ENCODE measurements at places on chromosomes 1 and 21. TPM values are rescaled to one million over a fixed set of nuclear protein-coding genes. Genes with fewer than 3 reads are reported as not detected.

Gene SLC37A1
- total RNA-seq: 10.1 TPM

Gene SYT2
- not detected for total RNA-seq

Gene ZBTB21
- 19.2 TPM for total RNA-seq

Gene POU3F1
- total RNA-seq: not detected

Measured in T-helper 2 cell treated with Interferon-gamma antibody and Interleukin-4, amounts not matched to agents 100 ng/mL and 5 ng/mL, for 36 hours (primary cell).